Activated CD8-positive, alpha-beta T cell treated with anti-CD3 and anti-CD28 coated beads for 36 hours (primary cell): ENCODE measurements at places on chromosomes 16 and 17. TPM values are rescaled to one million over a fixed set of nuclear protein-coding genes. Genes with fewer than 3 reads are reported as not detected.

Gene ANKRD13B
- total RNA-seq: 22.9 TPM

Gene KRT28
- total RNA-seq: not detected

DNA sequence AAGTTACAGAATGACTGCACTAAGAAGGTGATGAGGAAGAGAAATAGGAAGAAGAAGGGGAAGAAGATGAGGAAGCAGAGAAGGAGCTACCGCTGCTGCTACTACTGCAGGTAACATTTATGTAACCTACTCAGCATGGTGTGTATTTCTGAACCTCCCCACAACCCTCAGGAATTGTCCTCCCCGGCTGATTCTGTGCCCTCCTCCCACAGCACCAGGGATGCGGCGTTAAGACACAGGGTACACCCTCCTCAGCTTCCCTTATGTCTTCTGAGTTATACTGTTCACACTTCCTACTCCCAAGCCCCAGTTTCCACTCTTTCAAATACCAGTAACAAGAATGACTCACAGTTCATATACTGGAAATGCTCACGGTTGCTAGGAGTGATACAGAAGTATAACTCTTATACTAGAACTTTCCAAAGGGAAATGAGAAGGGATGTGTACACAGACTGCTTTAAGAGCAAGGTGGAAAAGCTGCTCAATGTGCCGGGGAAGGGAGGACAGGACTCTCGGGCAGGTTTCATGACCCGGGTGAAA lies 224.5 kb upstream of the PSMD7 start:
- no peak for DNase-seq

Gene FAM171A2
- total RNA-seq: 0.78 TPM

DNA sequence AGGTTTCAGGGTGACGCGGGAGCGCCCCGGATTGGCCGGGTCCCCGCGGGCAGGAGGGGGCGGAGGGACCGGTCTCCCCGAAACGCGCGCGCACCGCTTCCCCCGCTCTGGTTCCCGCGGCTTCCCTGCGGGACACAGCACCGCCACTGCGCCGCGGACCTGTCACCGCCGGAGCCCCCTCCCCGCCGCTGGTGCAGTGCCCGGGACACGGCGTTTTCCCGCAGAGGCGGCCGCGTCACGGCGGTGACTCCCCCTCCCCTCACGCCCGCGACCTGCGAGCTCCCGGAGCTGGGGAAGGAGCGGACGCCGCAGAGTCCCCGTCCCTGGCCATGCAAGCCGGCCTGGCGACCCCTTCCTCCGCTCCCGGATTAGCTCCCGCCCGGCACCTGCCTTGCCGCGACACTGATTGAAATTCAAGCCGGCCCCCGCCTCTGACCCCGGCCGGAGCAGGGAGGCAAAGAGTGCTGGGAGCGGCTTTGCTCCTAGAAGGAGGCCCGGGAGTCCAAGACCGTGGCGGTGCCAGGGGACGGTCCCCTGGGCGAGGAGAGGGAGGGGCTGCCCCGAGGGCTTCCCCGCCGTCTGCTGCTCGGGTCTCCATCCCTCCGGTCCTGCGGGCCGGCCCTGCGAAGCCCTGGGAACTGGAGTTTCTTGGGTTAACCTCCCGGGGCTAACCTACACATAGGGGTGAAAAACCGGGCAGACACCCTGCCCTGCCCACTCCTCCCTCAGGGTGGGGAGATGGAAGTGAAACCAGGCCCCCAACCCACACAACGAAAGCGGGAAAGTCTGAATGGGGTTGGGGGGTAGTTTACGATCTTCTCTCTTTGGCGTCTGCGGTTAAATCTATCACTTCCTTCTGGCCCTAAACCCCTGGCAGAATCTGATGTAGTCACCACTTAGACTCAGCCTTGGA lies 1.0 kb downstream of the RHBDL3 start:
- DNase-seq: peak; percentile 50

- DNase-seq: no peak
Measured at GRCh38 chr17:57861790-57862693, 12.2 kb upstream of the MRPS23 start.

GRCh38 chr16:85091522-85091910 lies 20.8 kb downstream of the CIBAR2 start:
- DNase-seq: no peak

GRCh38 chr17:74567397-74567796 lies at the start of gene CD300H:
CD300H (minus strand) TSS chr17:74567509.
- no peak for DNase-seq

GRCh38 chr16:82585675-82586074 lies 41.1 kb upstream of the CDH13 start:
- no peak for DNase-seq

DNA sequence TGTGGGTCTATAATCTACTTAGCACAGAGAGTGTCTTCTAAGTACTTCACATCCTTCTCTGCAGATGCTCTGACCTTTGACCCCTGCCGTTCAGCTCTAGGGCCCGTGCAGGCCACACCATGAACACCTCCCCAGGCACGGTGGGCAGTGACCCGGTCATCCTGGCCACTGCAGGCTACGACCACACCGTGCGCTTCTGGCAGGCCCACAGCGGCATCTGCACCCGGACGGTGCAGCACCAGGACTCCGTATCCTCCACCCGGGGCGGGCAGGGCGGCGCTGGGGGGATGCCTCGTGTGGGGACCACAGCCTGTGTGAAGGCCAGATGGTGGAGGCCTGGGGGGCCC lies 686 bp downstream of the MLST8 start:
- DNase-seq: no peak

Gene SPATA32
- 0.27 TPM for total RNA-seq
